ENCODE measurements at places on chromosomes 5 and 9. TPM values are rescaled to one million over a fixed set of nuclear protein-coding genes. Genes with fewer than 3 reads are reported as not detected.

Gene TNFSF8
- total RNA-seq, result 0.31 TPM

Gene PALM2AKAP2
- 4.4 TPM for total RNA-seq

Gene TXNDC8
- not detected for total RNA-seq

Gene CKMT2
- 1.3 TPM for total RNA-seq

Gene OBP2B
- not detected for total RNA-seq

Gene RPS14
- total RNA-seq, result 2,317 TPM

Gene AFAP1L1
- 5.9 TPM for total RNA-seq

Gene ATP6V1G1
- total RNA-seq, result 75.7 TPM

Gene DOCK8
- total RNA-seq, result 4.1 TPM

Gene FGF18
- 0.63 TPM for total RNA-seq

Gene FCHSD1
- total RNA-seq, result 9.4 TPM

Gene WDR31
- 2.8 TPM for total RNA-seq

Gene CNOT8
- total RNA-seq, result 106 TPM

Gene FOXD4
- 0.31 TPM for total RNA-seq

All from parietal lobe (tissue), 2 donors.